ENCODE measurements at places on chromosomes 11 and 22.
A peak's percentile ranks its signal among the peaks of the same experiment; 100 is the strongest.

DNA sequence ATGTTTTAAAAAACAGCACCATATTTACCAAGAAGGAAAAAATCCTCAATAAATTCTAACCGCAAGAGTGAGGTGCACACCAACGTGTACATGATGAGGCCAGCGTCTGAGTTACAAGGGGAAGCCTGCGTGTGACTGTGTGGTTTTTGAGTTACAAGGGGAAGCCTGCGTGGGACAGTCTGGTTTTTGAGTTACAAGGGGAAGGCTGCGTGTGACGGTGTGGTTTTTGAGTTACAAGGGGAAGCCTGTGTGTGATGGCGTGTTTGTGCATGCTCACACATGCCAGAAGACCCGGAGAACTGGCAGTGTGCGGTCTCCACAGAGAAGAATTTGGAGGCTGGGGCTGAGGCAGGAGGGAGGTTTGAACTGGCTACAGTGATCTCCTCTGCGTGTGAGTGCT lies 1376.4 kb downstream of the TBC1D22A start:
- DNase-seq = no peak

DNA sequence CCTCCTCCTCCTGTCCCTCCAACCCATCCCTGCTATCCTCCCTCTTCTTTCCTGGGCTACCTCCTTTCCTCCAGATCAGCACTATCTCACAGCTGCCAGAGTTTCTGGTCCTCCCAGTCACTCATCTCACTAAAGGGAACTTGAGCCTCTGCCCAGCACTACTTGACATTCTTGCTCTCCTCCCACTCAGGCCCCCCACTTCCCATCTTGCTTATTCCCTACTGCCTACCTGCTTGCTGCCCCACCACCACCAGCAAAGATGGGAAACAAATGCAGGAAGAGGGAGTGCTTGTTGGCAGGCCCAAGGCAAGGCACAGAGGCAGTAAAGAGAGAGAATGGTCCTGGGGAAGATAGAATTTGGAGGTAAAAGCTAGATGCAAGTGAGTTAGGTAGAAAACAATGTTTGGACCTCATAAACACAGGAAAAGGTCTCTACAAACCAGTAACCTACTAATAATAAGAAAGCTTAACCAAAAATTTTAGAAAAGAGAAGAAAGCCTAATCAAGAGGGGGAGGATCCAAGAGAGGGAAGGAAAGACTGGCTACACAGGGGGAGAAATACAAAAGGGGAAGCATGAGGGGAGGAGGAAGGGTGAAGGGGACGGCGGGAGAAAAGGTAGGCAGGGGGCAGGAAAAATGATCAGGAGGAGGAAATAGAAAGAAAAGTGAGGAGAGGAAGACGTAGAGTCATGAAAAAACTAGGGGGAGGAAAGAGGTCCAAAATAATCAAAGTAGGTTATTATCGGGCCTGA lies 63.6 kb downstream of the PAK1 start:
- DNase-seq = no peak

DNA sequence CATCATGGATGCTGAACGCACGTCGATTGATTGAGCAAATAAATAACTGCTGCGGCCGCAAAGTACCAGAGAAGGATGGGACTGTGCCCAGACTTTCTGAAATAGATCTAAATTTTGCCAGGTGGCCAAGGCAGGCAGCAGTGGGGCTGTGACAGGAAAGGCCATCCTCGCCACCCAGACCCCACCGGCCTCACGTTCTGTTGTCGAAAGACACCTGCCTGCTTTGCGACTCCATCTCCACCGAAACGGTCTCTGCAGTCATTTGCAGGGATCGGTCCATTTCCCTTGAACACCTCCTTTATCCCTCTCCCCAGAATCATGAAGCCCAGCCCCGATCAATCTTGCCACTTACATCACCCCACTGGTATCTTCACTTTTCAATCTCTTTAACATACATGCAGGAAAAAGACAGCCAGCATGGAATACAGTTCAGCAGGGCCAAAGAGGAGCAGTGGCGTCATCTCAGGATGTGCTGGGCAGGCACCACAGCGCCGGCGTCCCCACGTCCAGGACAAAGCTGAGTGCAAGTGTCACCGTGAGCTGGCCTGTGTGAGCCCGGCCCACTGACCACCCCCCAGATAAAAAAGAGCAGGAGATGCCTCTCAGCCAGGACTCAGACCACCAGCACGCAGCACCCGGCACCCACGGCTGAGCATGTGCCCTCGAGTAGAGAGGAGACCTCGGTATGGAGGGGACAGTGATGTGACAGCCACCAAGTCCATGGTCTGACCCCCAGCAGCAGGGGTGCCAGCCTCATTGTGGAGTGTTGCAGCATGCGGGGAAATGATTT lies 610.3 kb downstream of the TBC1D22A start:
- no peak for DNase-seq

DNA sequence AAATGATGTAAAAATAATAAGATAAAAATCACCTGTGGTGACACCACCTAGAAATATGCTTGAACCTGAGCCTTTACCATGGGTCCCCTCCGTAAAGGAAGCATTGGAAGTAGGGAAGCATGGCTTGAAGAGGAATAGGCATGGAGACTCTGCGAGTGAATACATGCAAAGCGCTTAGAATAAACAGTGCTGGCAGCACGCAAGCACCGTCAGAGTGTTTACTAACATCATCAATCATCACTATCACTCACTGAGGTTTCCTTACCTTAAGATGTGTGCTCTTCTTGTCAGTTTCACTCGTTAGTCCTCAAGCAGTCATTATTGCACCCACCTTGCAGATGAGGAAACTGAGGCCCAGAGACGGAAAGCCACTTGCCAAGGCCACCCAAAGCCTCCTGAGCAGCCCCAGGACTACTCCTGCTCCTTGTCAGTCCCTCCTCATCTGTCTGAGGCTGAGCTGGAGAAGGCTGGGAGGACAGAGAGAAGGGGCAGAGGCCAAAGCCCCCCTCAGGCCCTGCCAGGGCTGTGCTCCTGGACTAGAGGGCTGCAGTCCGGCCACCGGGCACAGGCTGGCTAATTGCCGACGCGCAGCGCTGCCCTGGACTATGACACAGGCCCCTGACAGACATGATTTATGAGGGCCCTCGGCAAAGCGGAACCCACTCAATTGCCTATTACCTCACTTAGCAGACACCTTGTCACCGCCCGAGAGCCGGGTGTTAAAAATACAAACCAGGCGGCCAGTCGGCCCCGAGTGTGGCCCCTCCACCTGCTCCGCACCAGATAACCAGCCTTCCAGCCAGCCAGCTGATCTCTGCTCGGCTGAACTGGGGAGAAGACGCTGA lies 168.9 kb downstream of the MN1 start:
- DNase-seq = peak; percentile 25

- DNase-seq = no peak
Measured at GRCh38 chr11:131977854-131978253, 607.4 kb downstream of the NTM start.

DNA sequence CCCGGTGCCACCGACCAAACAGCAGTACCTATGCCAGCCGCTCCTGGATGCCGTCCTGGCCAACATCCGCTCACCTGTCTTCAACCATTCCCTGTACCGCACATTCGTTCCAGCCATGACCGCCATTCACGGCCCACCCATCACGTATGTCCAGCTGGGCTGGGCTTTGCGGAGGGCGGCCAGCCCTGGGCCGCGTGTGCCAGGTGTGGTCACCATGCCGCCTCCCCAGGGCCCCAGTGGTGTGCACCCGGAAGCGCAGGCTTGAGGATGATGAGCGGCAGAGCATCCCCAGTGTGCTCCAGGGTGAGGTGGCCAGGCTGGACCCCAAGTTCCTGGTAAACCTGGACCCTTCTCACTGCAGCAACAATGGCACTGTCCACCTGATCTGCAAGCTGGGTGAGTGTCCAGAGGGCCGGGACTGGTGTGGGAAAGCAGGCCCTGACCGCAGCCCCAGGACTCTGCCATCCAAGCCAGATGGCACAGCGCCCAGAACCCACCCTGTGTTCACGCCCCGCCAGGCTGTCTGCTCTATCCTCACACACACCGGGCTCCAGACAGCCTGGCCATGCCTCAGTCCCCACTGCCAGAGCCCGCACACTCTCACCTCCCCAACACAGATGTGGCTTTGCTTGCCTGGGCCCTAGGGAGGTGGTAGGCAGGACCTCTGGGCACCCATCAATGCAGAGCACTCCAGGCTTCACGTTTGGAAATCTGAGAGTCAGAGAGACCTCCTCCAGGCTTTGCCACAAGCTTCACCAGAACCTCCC lies 77.6 kb downstream of the MED15 start:
- no peak for DNase-seq

DNA sequence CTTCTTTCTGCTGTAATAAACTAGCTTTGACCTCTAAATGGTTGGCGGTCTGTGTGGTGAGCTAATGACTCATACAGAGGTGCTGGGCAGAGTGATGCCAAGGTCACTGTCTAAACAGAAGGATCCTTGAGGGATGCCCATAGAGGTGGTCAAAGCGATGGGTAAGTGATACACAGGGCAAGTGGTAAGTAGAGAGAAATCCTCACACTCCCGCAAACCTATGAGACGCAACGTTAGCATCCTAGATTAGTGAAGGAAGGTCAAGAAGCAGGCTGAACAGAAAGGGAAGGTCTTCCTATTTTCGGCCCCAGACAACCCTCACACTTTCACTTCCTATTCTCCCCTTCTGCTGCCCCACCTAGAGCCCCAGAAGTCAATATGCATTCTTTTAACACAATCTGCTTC lies 65.6 kb upstream of the SESN3 start:
- no peak for DNase-seq

Measured in fibroblast of villous mesenchyme (primary cell).